ENCODE measurements at places on chromosomes 13 and 19.

DNA sequence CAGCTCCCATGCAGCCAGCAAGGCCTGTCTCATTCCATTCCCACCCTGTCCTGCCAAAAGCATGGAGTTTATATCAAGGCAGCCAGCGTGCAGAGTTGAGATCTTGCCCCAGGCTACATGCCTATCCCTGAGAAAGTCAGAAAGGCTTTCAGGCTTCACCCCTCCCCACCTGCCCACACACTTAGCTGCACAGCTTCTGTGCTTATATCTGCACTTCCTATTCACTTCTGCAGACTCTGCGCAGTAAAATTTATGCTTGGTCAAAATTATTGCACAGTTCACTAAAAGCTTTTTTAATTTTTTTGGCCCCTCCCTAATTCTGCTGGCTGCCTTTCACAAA is 12.5 kb upstream of the ZNF675 start:
- DNase-seq, result no peak

DNA sequence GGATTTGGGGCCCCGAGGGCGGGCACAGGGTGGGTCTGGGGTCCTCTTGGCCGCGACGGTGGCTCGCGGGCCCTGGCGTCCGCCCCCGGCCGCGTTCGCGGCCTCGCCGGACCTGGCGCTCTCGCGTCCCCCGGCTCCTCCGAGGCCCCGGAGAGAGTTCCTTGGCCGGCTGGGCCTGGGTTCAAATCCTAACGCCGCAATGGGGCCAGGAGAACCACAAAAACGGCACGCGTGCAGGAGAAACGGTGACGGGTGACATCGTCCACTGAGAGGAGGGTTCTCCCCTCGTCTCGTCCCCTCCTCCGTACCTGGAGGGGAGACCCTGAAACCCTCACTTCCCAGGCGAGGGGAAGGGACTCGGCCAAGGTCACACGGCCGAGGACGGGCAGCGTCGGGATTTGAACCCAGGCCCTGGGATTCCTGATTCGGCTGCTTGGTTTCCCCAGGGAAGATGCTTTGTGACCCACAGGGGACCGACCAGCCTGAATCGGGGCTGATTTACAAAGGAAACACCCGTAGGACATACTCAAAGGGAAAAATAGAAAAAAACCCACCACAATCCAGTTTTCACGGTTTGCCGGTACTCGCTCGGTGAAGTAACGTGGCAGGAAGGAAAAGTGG is 624 bp downstream of the SAFB start:
- DNase-seq, result no peak

DNA sequence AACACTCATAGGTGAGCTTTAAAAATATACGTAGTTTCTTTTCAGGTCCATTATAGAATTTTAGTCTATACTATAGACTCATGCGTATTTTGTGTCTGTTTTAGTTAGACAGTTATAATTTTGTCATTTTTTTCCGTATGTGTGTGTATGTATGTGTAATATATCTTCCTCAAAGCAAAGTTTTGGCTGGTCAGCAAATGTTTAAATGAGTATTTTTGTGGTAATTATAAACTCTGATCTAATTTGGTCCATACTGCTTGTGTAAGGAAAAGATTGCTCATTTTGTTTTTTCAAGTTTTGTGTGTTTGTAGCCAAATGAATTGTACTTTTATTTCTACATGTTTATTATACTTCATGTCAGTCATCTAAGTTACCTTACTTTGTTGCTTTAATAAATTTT is 20.5 kb downstream of the KCTD4 start:
- DNase-seq, result no peak

DNA sequence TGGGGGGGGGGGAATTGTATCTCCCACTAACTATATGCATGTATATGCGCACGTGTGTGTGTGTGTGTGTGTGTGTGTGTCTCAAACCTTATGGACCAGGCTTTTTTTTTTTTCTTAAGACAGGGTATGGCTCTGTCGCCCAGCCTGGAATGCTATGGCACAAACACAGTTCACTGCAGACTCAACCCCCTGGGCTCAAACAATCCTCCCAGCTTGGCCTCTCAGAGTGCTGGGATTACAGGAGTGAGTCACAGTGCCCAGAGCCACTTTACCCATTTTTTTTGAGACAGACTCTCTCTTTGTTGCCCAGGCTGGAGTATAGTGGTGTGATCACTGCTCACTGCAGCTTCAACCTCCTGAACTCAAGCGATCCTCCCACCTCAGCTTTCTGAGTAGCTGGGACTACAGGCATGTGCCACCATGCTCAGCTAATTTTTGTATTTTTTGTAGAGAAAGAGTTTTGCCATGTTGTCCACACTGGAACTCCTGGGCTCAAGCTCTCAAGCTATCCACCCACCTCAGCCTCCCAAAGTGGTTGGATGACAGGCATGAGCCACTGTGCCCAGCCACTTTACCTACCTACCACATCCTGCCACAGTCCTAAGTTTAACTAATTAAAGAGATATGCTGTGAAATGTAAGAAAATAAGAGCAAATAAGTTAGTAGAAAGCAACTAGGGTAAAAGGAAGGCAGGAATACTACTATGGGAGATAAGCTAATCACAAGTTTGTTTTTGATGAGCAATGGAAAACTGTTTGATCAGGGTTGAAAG is 2.4 kb downstream of the ZMYM5 start:
- DNase-seq, result no peak

All from CD14-positive monocyte (primary cell).